ENCODE measurements at places on chromosomes 6 and 20. TPM values are rescaled to one million over a fixed set of nuclear protein-coding genes. Genes with fewer than 3 reads are reported as not detected.

GRCh38 chr6:43702534-43703440, 15.2 kb upstream of the MRPS18A start:
- H3K27me3 ChIP-seq, result peaks cover 2% of the 10 kb centered on the region
- peaks cover 24% of the 10 kb centered on the region for H3K4me1 ChIP-seq
- peak overlapping the region; percentile 90 for H3K27ac ChIP-seq
- H3K4me3 ChIP-seq, result peak overlapping the region; percentile 59

Gene CLPSL2
- not detected for total RNA-seq

DNA sequence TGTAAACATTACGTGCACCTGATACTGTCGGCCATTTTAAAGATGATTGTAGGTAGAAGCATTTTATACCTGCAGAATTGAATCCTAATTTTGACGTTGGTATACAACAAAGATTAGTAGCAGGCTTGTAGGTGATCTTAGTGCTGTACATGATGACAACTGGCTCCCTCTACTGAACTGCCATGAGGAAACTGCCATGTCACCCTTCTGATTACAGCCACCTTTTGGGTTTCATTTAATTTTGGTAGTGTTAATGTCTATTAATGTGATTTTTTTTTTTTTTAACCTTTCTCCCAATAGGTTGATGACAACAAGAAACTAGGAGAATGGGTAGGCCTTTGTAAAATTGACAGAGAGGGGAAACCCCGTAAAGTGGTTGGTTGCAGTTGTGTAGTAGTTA, 2.3 kb downstream of the RPS12 start:
- H3K27ac ChIP-seq, result no peak overlapping the region
- no peak for DNase-seq
- H3K4me3 ChIP-seq, result peak overlapping the region; percentile 99
- H3K36me3 ChIP-seq, result peaks cover 33% of the 10 kb centered on the region
- peaks cover 33% of the 10 kb centered on the region for H3K4me1 ChIP-seq

DNA sequence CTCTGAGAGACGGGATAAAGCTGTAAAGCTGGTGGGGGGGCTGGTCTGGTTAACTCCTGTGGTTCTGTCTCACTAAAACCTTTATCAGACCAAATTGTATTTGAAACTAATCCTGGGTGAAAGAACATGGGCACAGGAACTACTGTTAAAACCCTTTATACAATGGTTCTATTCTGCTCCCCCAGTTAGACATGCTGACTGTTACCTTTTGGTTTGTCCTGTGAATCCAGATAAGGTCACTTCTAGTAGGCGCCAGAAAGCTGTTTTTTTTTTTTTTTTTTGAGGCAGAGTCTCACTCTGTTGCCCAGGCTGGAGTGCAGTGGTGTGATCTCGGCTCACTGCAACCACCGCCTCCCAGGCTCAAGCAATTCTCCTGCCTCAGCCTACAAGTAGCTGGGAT, 29.7 kb downstream of the GSTA4 start:
- no peak overlapping the region for H3K4me3 ChIP-seq
- H3K4me1 ChIP-seq, result peaks cover 3% of the 10 kb centered on the region
- H3K27ac ChIP-seq, result no peak overlapping the region
- DNase-seq, result no peak

Gene ADAM33
- total RNA-seq, result 0.23 TPM

GRCh38 chr6:105431226-105431625, 28.3 kb upstream of the PREP start:
- no peak overlapping the region for H3K4me3 ChIP-seq
- no peaks in the 10 kb centered on the region for H3K36me3 ChIP-seq
- H3K4me1 ChIP-seq, result peaks cover 16% of the 10 kb centered on the region
- peak; percentile 38 for DNase-seq
- H3K27me3 ChIP-seq, result peaks cover 4% of the 10 kb centered on the region

- no peak for DNase-seq
- no peaks in the 10 kb centered on the region for H3K27me3 ChIP-seq
- no peaks in the 10 kb centered on the region for H3K4me1 ChIP-seq
- no peak overlapping the region for H3K4me3 ChIP-seq
- no peak overlapping the region for H3K27ac ChIP-seq
- no peaks in the 10 kb centered on the region for H3K36me3 ChIP-seq
Measured at GRCh38 chr6:128361378-128361777, 159.0 kb downstream of the PTPRK start.

GRCh38 chr20:36434383-36434782, 106.9 kb upstream of the MYL9 start:
- H3K36me3 ChIP-seq, result peaks cover 4% of the 10 kb centered on the region
- no peak for DNase-seq
- peaks cover 4% of the 10 kb centered on the region for H3K27me3 ChIP-seq
- H3K27ac ChIP-seq, result peak overlapping the region; percentile 57
- H3K4me3 ChIP-seq, result no peak overlapping the region

DNA sequence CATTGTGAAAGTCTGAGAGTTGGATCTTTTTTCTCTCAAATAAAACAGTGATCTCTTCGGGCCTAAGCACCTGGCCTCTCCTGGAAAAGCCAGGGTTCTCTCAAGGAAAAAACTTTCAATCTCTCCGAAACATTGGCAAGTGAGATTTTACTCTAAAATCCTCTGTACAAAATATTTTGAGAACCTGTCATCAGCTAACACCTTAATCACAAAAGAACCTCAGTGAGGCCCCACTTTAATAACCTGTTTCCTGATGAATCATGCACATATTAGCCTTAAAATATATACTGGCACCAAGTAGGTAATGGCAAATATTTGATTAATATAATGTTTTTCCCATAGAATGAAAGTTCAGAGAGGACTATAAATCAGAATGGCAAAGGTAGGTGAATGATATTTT, 177.9 kb downstream of the FRK start:
- no peaks in the 10 kb centered on the region for H3K27me3 ChIP-seq
- DNase-seq, result no peak
- H3K4me3 ChIP-seq, result no peak overlapping the region
- no peaks in the 10 kb centered on the region for H3K36me3 ChIP-seq

- no peaks in the 10 kb centered on the region for H3K4me1 ChIP-seq
- no peak for DNase-seq
- H3K27ac ChIP-seq, result no peak overlapping the region
- H3K27me3 ChIP-seq, result peaks cover 1% of the 10 kb centered on the region
Measured at GRCh38 chr6:74715355-74716085, 490.3 kb downstream of the COL12A1 start.

Gene RIMS1
- 1.8 TPM for total RNA-seq

Gene PDYN
- total RNA-seq, result not detected

Gene SLX4IP
- 6.8 TPM for total RNA-seq

GRCh38 chr20:63968928-63969760, 586 bp downstream of the ZNF512B start:
- H3K27ac ChIP-seq, result no peak overlapping the region
- H3K27me3 ChIP-seq, result peaks cover 3% of the 10 kb centered on the region
- peak; percentile 43 for DNase-seq
- peaks cover 15% of the 10 kb centered on the region for H3K36me3 ChIP-seq
- peak overlapping the region; percentile 90 for H3K4me3 ChIP-seq

DNA sequence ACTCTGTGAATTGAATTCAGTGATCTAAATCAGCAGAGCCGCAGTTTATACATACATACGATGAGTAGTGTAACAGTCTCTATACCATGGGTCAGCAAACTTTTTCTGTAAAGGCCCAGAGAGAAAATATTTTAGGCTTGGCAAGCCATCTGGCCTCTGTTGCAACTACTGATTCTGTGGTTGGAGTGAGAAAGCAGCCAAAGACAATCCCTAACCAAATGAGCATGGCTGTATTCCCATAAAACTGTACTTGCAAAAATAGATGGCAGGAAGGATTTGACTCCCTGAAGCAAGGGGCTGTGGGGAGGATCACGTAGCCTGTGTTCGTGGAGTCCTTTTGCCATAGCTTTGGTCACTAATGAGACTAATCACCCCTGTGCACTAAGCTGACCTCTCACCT, 17.9 kb upstream of the MOCS1 start:
- no peak overlapping the region for H3K4me3 ChIP-seq
- DNase-seq, result no peak

Gene SYNE1
- 12.7 TPM for total RNA-seq

DNA sequence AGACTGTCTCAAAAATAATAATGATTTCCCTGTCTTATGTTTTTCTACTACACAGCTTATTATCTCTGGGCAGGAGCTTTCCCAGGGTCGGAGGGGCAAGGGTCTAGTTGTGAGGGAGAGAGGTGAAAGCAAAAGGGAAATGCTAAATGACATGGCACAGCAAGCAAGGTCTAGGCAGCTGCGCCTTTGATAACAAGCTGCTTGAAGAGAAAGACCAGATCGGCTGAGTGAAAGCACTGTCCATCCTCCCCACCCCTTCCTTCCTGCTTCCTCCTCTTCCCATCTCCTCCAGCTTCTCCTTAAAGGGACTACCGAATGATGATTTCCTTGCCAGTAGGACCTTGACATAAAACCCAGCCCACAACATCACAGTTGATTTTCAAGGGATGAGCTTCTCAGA, 158.1 kb upstream of the AKAP12 start:
- DNase-seq, result no peak
- H3K27ac ChIP-seq, result no peak overlapping the region
- H3K4me3 ChIP-seq, result no peak overlapping the region
- no peaks in the 10 kb centered on the region for H3K27me3 ChIP-seq
- peaks cover 12% of the 10 kb centered on the region for H3K4me1 ChIP-seq

- peaks cover 4% of the 10 kb centered on the region for H3K36me3 ChIP-seq
- peaks cover 2% of the 10 kb centered on the region for H3K4me1 ChIP-seq
- H3K4me3 ChIP-seq, result no peak overlapping the region
- DNase-seq, result no peak
- H3K27ac ChIP-seq, result no peak overlapping the region
Measured at GRCh38 chr20:36830791-36831691, 44.9 kb upstream of the TLDC2 start.

Gene CENPW
- total RNA-seq, result 34.0 TPM

- peaks cover 17% of the 10 kb centered on the region for H3K27me3 ChIP-seq
- DNase-seq, result no peak
- H3K27ac ChIP-seq, result no peak overlapping the region
- no peak overlapping the region for H3K4me3 ChIP-seq
- H3K36me3 ChIP-seq, result peaks cover 6% of the 10 kb centered on the region
- peaks cover 22% of the 10 kb centered on the region for H3K4me1 ChIP-seq
Measured at GRCh38 chr6:156774863-156775405, 2.2 kb upstream of the ARID1B start.
